ENCODE measurements at places on chromosomes 5 and 9.

GRCh38 chr5:528629-529511, 4.6 kb upstream of the SLC9A3 start:
- no peak for DNase-seq

DNA sequence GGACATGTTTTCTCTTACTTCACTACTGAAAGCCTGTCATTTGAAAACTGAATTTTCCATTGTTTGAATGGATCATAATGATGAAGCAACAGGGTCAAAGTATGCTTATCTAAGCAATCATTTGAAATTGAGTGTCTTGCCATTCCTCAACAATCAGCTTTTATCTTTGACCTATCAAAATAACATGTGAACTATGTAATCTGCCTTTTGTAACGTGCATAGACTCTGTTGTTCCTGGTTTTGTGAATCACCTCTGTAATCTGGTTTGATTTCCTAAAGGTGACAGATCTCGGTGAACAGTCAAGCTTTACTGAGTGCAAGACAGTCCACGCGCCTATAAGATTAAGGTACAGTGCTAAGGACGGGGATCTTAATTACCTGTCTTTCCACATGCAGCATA, 3.3 kb downstream of the MEF2C start:
- no peak for DNase-seq

DNA sequence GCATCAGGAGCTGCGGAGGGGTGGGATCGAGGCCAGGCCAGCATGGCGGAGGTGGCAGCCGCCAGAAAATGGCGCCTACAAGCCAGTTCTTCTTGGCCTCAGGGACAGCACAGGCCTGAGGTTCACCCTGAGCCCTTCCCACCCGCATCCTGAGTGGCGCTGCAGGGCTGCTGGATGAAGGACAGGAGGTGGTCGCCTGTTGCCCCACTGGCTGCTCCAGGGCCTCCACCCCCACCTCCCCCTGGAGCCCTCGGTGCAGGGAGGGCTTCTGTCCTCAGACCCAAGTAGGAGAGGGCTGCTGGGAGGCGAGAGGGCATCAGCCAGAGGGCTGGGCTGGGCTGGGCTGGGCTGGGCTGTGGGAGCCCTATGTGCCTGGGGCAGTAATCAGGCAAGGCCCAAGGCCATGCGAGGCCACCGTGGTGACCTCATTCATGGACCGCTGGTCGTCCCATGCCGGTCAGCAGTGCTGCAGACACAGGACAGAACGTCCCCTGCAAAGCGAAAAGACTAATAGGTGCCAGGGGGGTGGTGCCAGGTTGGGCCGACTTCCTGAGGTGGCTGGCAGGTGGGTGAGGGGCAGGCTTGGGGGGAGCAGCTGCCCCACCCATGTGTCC, 13.8 kb downstream of the GPSM1 start:
- no peak for DNase-seq

GRCh38 chr5:78627766-78628165, 20.8 kb downstream of the LHFPL2 start:
- DNase-seq, result no peak

GRCh38 chr9:19976226-19976625, 187.4 kb upstream of the SLC24A2 start:
- DNase-seq, result peak; percentile 7

DNA sequence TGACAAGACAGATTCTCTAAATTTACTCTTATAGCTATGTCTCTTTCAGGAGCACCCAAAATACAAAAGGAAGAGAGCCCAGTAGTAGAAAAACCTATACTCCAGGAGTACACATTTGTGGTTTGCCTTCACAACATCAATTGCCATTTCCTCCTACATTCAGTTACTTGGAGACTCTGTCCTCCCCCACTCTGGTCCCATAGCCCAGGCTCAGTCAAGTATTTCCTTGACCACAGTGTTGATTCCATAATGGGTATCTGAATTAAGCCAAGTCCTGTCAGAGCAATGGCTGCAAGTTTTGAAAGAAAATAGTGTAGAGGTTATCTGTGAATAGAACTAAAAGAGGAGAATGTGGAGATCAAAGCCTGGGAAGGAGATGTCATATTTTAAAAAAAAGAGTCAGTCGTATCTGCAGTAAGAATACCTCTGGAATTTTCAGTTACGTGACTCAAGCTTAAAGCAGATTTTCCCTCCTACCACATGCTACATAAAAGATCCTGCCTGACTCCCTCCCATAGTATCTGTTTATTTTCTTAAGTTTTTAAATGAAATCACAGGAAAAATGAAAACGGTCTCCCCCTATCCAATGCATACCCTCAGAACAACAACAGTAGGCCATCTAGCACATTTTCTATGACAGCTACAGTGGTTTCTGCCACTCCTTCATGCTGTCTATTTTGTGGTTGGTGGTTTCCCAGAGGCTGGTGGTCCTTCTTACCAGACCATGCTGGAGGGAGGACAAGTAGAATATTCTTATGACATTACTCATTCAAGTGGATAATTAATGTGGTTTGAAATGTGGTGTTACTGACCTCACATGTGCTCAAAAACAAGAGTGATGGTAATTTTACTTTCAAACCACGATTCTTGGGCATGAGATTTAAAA, 249.7 kb upstream of the TMEM161B start:
- no peak for DNase-seq

DNA sequence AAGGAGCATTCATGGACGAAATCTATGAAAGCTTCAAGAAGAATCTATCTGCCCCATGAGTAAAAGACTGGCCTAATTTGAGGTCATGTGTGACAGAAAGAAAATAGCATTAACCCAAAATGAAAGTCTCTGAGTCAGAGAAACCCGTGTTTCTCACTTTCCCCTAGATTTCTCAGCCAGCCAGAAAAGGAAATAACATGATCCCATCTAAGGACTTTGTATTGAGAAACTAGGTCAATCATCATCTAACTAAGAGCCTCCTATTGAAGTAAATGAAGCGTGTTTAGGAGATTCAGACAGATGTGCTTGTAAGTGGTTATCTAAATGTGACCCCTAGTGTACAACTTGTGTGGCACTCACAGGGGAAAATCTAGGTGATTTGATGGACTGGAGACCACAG, 77.3 kb upstream of the ZNF366 start:
- no peak for DNase-seq

DNA sequence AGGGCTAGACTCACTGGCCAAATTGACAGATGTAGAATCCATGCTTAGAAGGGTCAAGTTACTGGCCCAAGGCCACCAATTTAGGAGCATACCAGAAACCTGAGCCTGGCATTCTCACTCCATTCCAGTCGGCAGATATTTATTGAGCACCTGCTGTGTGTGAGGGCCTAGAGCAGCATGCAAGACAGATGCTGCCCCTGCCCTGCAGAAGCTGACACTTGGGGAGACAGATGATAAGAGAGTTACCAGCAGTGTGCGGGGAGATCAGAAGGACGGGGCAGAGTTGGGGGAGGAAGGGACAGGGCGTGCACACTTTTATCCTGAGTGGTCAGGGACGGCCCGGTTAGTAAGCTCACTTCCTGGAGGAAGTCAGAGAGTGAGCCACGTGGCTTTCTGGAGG, 111.5 kb upstream of the RAPGEF1 start:
- no peak for DNase-seq

DNA sequence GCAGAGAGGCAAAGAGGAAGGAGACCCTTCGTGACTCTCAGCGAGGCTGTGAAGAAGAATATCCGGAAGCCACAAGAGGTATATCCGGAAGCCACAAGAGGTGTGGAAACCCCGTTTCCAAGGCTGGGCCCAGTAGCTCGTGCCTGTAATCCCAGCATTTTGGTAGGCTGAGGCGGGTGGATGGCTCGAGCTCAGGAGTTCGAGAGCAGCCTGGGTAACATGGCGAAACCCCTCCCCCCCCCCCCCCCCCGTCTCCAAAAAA, 612 bp upstream of the BBLN start:
- peak; percentile 51 for DNase-seq

DNA sequence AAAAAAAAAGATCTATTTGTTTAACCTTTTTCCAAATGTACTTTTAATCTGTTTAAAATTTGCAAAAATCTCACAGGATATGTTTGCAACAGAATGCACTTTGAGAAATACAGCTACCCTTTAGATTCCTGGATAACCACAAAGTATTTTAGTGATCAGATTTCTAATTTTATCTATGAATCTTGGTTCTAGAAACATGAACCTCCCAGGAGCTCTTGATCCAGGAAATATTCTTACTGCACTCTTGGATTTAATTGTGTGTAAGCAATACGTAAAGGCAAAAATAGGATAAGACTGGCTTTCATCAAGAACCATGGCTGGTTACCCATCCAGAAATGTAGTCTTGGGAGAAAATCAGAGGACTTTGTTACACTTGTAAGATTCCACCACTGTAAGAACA, 1581.8 kb upstream of the WWC1 start:
- no peak for DNase-seq

DNA sequence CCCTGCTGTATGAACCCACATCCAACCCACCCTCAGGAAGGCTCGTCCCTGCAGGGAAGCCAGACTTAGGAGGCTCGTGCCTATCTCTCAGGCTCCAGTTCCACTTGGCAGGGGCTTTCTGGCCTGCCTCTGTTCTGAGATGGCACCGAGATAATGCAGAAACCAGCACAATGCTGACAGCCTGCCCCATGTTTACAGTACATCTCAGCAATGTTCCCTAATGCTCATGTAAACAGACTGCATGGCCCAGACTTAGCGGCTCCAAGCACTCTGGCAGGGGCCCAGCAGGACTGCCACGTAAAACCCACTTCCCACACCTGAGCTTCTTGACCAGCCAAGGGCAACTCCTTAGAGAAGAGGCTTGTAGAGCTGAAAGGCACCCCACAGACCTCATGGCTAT, 499.5 kb upstream of the BRINP1 start:
- no peak for DNase-seq

DNA sequence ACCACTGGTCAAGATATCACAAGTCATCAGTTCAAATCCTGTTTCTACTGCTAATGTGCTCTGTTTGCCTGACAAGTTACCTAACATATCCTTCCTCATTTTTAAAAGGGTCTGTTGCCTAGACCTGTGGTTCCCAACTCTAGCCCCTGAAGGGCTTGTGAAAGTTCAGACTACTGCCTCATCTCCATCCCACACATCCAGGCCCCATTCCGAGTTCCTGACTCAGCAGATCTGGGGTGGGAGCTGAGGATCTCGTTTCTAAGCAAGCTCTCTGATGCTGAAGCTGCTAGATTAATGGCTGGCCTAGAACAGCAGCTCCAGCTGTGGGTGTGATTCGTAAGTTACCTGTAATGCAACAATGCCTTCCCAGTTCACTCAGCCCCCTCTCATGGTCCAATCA, 32.5 kb downstream of the S1PR3 start:
- DNase-seq, result no peak

DNA sequence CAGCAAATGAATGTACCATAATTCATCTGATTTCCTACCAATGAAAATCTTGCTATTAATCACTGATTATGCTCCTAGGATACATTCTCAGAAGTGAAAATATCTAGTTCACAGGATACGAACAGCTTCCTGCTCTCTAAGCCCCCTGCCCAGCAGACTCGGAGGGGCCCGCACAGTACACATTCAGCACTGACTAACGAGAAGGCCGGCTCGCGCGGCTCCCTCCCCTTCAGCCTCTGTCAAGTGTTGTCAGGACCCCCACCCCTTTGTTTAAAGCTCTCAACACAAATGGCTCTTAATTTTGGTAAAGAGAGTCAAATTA, 82.0 kb downstream of the PRRT1B start:
- no peak for DNase-seq

GRCh38 chr5:78574731-78575161, 73.8 kb downstream of the LHFPL2 start:
- no peak for DNase-seq

DNA sequence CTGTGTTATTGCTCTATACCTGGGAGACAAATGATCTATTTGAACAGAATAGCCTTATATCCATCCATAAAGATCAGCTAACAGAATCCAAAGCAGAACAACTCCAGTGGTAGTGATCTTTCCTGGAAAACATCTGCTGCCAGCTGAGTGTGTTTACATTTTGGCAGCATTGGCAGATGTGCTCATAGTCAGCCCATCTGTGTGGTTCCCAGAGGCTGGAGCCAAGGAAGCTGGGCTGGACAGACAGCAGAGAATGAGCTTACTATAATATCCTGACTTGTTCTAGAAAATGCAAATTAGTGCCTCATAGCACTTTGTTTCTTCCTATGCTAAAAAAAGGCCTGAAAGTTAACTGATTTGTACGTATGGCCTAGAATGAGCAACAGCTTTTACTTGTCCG, 99.7 kb downstream of the ST8SIA4 start:
- DNase-seq, result no peak

DNA sequence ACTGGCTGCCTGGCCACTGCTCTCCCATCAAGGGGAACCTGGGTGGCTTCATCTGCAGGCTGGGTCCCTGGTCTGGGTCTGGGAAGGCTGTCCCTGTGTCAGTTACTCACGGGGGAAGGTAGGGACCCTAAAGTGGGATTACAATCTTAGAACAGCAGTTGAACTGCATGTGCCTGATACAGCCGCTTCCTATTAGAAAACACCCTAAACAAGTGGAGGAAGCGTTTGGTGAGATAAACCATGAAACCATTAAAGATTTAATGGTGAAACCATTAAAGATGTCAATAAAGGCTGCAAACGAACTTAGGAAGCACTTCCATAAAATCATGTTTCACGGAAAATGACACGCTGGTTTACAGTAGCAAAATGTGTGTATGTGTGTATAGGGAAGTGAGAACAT, 2.5 kb upstream of the GFI1B start:
- DNase-seq, result no peak

GRCh38 chr5:142545650-142546322, 140.1 kb downstream of the FGF1 start:
- no peak for DNase-seq

DNA sequence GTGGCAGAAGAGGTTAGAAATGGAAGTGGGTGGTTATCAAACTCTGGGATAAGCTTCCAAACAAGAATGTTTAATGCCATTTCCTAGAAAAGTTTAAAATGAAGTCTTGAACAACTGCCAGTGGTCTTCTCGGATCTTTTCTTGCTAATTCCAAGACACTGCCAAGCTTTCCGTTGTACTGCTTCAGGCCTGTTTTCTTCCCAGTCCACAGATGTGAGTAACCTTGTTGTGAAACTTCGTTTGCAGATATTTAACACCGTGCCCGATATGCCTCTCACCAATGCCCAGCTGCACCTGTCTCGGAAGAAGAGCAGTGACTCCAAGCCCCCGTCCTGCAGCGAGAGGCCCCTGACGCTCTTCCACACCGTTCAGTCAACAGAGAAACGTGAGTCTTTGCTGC, 269.8 kb downstream of the NR3C1 start:
- DNase-seq, result no peak

- no peak for DNase-seq
These were observed 2.8 kb downstream of the MSX2 start for GRCh38 chr5:174726916-174727793.

DNA sequence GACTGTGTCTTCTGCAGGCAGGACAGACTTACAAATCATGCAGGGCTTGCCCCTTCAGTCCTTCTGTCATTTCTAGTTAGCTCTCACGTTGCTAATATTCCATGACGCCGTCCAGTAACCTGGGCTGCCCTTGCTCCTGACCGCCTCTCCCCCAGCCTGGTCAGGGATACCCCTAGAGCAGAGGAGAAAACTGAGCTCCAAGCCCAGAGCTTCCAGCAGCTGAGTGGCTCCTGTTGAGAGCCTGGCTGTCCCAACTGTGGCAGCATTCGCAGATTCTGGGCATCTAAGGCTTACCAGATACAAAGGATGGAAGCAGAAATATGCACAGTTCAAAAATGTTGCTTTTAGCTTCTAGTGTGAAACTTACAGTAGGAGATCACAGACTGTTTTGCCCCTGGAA, 185.2 kb downstream of the CD180 start:
- no peak for DNase-seq
